ENCODE measurements at places on chromosomes 2 and 18.

- H3K27ac ChIP-seq, result no peak overlapping the region
- no peaks in the 10 kb centered on the region for H3K27me3 ChIP-seq
- H3K4me3 ChIP-seq, result no peak overlapping the region
- no peak for DNase-seq
- no peaks in the 10 kb centered on the region for H3K36me3 ChIP-seq
- no peaks in the 10 kb centered on the region for H3K4me1 ChIP-seq
These were observed 127.4 kb downstream of the NDUFA10 start for GRCh38 chr2:239897596-239898235.

- H3K36me3 ChIP-seq, result no peaks in the 10 kb centered on the region
- no peak for DNase-seq
- no peak overlapping the region for H3K4me3 ChIP-seq
- H3K4me1 ChIP-seq, result no peaks in the 10 kb centered on the region
These were observed 121.7 kb downstream of the MMADHC start for GRCh38 chr2:149465873-149466272.

DNA sequence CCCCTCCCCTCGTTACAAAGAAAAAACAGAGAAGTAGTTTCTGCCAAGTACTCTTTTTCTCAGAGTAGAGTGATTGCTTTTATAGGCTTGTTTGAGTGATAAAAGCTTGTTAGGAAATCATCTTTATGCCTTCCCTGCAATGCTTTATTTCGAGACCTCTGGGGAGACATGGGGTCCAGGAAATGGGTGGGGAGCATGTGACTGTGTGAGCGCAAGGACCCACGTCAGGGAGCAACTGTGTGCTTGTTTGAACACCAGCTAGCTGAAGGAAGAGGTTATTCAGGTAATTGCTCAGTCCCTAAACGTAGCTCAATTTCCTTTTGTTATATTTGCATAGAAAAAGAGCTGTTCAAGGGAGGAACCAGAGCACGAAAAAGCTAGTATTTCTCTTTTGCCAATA, 187.3 kb downstream of the FAM210A start:
- no peak for DNase-seq
- H3K27ac ChIP-seq, result no peak overlapping the region
- H3K36me3 ChIP-seq, result no peaks in the 10 kb centered on the region
- no peaks in the 10 kb centered on the region for H3K27me3 ChIP-seq
- peaks cover 19% of the 10 kb centered on the region for H3K4me1 ChIP-seq
- no peak overlapping the region for H3K4me3 ChIP-seq

DNA sequence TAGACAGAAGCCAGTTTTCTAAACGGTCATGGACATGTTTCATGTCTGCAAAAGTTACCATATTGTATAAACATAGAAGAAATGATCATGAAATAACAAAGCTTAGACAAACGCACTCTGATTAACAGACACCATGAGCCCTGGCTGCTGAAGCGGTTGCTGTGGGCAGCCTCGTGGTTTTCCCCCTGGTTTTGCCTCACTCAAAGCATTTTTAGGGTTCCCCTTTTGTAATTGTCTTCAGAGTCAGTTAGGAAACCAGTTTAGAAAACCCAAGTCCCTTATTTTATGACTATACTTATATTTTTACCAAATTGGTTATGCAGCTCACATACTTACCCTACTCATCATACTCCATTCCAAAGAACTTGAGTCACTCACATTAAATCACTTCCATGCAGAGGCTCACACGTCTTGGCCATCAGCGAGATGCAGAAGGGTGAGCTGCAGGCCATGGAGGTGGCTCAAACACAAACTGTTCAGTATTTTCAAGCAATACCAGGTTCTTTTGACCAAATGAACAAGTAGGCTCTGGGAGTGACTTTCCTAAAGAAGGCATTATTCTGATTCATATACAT, 105.6 kb upstream of the SALL3 start:
- no peak overlapping the region for H3K27ac ChIP-seq
- H3K4me1 ChIP-seq, result no peaks in the 10 kb centered on the region
- no peak for DNase-seq
- H3K4me3 ChIP-seq, result no peak overlapping the region

GRCh38 chr2:172931256-172931894, 144.3 kb upstream of the MAP3K20 start:
- H3K27ac ChIP-seq, result peak overlapping the region; percentile 61
- H3K27me3 ChIP-seq, result no peaks in the 10 kb centered on the region
- no peaks in the 10 kb centered on the region for H3K36me3 ChIP-seq
- H3K4me3 ChIP-seq, result peak overlapping the region; percentile 53
- H3K4me1 ChIP-seq, result peaks cover 21% of the 10 kb centered on the region

- H3K27ac ChIP-seq, result no peak overlapping the region
- no peaks in the 10 kb centered on the region for H3K4me1 ChIP-seq
- H3K27me3 ChIP-seq, result no peaks in the 10 kb centered on the region
- H3K36me3 ChIP-seq, result no peaks in the 10 kb centered on the region
These were observed 30.8 kb downstream of the ATP6V1C2 start for GRCh38 chr2:10752236-10752635.

DNA sequence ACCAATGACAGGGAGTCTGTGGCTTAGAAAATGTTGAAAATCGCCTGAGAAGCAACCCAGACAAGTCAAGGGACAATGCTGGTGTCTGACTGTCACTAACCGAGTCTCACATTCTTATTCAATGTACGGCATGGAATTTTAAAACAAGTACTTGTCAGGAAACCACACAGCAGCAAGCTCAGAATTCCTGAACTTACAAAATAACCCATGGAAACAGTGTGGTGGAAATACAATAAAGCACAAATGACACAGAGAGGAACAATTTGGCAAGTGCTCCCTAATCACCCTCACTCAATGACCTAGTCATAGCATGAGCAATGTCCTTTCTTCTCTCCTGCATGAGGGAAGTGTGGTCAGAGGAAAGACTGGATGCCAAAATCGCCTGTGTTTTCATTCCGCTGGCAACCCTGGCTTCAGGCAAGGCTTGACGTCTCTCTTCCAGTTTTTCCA, 154.0 kb downstream of the SATB2 start:
- H3K4me3 ChIP-seq, result no peak overlapping the region
- peak overlapping the region; percentile 65 for H3K27ac ChIP-seq

All from thoracic aorta (tissue), 2 donors.